ENCODE measurements at places on chromosomes 16 and 17.

DNA sequence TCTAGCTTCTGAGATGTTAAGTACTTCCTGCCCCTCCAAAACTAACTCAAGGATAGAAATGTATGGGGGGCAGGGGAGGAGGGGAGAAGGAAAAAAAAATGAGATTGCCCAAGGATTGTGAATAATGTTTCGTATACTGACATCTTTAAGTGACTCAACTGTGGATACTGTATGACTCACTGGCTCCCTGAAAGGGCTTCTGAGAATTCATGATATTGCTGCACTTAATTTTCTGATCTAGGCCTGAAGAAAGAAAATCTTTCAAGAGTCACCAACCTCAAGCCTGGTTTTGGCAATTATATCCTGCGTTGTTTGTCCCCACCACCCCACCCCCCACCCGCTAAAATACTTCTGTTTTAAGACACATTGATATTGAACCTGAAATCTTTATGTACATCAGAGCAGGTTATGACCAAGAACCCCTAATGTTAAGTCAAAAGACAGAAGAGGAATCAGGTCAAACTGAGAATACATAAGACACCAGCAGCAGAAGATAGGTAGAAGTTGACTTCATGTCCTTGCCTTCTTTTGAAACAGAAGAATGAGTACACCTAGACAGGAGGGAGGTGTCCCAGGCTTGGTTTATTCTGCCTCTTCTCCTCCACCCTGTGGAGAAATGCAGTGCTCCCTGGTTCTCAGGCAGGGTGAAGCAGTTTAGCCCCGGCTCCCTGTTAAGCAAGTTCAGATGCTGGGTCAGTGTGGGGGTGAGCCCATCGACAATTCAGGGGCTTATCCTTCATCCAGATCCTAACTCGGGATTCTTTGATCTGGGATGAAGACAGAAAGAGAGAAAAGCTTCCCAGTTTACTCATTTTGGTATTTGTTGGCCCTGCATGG is 3.3 kb upstream of the FBXL20 start:
- DNase-seq, result no peak

- DNase-seq, result no peak
Measured at GRCh38 chr16:87816507-87817100, 50.8 kb upstream of the KLHDC4 start.

DNA sequence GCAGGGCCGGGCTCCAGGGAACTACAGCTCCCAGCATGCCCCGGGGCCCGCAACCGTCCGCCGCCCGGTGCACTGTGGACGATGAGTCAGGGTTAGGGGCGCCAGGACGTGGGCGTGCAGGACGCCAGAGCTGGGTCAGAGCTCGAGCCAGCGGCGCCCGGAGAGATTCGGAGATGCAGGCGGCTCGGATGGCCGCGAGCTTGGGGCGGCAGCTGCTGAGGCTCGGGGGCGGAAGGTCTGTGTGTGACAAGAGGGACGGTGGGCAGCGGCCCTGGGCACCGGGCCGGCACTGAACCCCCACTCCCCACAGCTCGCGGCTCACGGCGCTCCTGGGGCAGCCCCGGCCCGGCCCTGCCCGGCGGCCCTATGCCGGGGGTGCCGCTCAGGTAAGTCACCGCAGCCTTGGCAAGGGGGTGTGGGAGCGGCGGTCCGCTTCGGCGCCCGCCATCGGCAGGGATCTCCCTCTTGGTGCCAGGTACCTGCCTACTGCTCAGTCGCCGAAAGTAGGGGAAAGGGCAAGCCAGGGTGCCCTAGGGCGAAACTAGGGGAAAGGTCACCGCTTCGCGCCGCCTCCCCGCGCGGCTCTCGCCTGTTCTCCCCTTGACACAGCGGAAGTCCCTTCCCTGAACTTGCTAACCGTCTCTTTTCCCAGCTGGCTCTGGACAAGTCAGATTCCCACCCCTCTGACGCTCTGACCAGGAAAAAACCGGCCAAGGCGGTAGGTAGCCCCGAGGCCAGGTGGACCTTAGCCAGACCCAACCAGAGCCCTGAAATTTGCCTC is at the start of the genes ACADVL and DLG4:
TSS of gene ACADVL (plus strand) at position 127 of the 781 bp plus-strand sequence. CDS start at position 174, 47 bp downstream.
TSS of gene DLG4 (minus strand) at position 25 of the 781 bp plus-strand sequence.
- peak; percentile 83 for DNase-seq

GRCh38 chr16:72987480-72987901 is 60.4 kb downstream of the ZFHX3 start:
- no peak for DNase-seq

DNA sequence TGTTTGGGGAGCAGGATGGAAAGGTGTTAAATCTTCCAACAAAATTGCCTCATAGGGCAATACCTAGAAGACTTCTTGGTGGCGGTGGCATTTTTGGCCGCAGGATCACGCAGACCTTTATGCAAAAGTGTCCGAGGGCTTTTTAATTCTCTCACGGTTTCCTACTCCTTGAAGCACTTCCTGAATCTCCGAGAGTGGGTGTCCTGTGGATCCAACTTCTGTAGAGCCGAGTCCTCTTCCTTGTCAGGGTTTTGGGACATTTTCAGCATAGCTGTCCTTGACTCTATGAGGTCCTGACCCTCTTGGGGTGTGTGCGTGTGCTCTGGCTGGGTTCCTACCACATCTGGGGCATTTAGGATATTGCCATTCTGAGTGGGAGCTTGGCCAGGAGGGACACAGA is 31.7 kb downstream of the IL21R start:
- no peak for DNase-seq

DNA sequence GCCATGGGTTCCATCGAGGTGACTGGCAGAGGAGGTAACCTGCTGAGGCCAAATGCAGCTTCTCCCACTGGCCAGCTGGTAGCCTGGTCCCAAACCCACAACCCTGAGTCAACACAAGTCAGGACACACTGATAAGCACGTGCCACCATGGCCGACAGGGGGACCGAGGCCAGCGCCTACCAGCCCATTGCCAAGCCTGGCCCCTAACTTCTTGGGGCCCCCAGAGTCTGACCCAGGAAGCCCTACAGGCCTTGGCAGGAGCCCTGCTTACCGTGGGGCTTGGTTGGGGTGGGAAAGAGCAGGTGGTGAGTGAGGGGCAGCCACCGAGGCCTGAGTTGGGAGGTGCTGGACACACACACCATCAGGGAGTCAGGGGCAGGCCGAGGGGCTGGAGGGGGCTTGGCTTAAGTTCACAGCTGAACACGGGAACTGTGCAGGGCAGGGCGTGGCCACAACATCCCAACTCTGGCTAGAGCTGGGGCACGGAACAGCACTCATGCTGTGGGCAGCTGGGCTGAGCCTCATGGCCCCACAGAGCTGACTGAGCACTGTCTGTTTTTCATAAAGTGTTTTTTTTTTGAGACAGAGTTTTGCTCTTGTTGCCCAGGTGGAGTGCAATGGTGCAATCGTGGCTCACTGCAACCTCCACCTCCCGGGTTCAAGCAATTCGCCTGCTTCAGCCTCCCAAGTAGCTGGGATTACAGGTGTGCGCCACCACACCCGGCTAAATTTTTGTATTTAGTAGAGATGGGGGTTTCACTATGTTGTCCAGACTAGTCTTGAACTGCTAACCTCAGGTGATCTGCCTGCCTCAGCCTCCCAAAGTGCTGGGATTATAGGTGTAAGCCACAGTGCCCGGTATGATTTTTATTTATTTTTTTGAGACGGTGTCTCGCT is 5.5 kb downstream of the MRPL28 start:
- no peak for DNase-seq

GRCh38 chr17:59372138-59372751 is 40.8 kb downstream of the YPEL2 start:
- DNase-seq, result no peak

DNA sequence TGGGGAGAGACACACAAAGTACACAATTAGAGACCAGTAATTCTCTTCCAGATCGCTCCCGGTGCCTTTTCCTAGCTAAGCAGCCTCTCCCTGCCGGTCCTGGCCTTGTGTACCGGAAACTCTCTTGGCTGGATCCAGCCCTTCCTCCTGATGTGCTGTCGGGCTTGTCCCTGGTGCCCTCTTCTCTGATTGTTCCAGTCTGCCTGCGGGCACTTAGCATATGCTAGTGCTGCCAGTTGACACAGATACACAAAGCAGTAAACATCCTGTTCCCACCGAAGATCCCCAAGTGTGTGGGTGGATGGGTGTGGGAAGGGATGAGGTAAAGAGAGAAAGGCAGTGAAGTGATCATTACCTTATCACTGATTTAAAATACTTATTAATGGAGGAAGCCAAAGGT is 9.7 kb downstream of the HS3ST3B1 start:
- DNase-seq, result no peak

- no peak for DNase-seq
Measured at GRCh38 chr17:7370853-7371252, 10.0 kb upstream of the TNK1 start.

- no peak for DNase-seq
Measured at GRCh38 chr16:11248133-11248532, 7.9 kb downstream of the SOCS1 start.

DNA sequence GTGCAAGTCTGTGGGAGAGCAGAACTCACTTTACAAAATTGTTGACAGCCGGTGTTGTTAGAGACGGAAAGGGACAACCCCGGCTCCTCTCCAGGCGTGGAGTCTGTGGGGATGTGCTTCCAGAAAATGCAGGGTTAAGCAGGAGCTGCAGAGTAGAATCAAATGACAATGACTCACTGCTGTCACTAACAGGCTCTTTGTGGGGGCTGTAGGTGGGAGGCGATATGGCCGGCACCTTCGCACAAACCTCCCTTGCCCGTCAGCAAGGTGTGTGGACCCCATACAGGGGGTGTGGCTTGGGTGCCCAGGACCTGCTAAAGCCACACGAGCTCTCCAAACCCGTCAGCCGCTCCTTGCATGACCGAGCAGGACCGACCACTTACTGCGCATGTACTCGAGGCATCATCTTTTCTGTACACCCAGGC is 5.8 kb downstream of the PDK2 start:
- DNase-seq, result no peak

GRCh38 chr16:17433577-17434451 is 36.9 kb downstream of the XYLT1 start:
- DNase-seq, result no peak

DNA sequence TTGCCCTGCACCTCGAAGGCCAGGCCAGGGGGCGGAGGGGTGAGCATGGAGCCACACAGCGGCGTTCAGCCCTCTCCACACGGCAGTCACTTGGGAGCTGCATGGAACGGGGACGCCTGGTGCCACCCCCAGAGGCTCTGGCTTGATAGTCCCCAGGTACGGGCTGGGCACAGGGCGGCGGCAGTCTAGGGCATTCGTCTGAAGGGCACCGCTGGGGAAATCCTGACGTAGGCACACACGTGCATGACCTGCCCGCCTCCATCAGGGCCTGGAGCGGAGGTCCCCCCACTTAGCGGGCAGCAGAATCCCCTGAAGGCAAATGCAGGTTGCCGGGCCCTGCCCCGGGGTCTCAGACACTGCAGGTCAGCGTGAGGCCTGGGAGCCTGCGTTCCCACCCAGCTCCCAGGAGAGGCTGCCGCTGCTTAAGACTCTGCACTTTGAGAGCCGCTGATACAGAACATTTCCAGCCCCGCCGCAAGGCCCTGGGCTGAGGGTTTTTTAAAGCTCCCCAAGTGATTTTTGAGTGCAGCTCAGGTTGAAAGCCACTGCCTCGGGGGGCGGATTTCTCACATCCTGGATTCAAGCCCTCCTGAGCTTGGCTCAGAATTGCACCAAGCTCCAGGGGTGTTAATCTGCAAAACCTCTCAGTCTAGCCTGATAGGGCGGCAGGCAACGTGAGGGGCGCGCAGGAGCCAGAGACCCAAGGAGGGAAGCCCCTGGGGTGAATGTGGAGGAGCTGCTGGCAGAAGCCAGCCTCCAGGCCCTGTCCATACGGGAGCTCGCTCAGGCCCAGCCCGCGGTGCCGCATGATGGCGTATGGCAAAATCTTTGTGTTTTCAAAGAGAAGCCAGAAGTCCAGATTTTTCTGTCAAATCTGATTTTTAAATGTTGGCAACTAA is 182.3 kb upstream of the GSE1 start:
- no peak for DNase-seq

DNA sequence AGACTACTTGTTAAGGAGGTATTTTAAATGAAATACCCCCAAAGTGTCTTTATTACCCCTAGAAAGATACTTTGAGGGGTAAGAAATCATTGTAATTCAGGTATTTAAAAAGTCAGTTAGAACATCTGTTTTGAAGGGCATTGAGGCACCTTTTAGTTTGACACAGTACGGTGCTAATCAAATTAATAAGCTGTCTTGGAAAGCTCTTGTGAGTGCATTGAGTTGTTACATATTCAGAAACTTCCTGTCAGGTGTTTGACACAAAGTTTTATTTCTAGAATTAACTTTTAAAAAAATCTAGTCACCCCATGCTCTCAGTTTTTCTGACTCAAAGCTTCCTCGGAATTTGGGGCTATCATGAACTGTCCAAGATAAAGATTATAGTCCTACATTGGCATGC is 4.6 kb downstream of the RBBP6 start:
- no peak for DNase-seq

- no peak for DNase-seq
Measured at GRCh38 chr17:80901319-80901718, 90.3 kb upstream of the CHMP6 start.

GRCh38 chr16:72111657-72112451 is 18.2 kb downstream of the DHX38 start:
- DNase-seq, result no peak

DNA sequence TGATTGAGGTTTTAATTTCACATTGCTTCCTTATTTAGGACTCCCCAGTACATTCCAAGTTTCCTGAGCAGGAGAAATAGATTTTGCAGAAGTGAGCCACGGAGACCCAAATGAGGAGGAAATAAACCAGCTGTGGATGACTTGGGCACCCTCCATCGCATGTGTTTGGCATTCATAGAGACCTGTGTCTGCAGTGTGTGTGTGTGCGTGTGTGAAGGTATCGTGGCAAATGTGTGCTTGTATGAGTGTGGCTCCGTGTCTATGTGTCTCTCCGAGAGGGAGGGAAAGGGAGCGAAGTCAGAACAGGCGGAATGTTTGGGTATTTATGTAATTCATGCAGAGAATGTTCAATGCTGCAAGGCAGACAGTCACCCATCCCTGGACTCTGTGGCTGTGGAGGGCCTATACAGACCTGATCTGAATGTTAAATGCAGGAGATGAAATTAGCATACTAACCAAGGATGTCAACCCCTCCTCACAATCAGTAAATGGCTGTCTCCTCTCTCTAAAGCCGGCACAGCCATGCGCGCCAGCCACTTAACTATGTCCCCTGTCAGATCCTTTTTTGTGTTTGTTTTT is 186.0 kb upstream of the ZFHX3 start:
- no peak for DNase-seq

GRCh38 chr16:84052071-84052622 is 9.6 kb upstream of the SLC38A8 start:
- no peak for DNase-seq

All from GOT3 (cell line).